Epithelial cell of umbilical artery (primary cell): ENCODE measurements at places on chromosomes 3 and 15. TPM values are rescaled to one million over a fixed set of nuclear protein-coding genes. Genes with fewer than 3 reads are reported as not detected.

Gene LMAN1L
- not detected in 2 replicates for total RNA-seq

Gene MORC1
- not detected in 2 replicates for total RNA-seq

Gene TUSC7
- under 0.01 TPM in 1 of 2 replicates, not detected in the other for total RNA-seq

Gene UMPS
- 48.2 and 48.7 TPM in 2 replicates for total RNA-seq

Gene OIP5
- 9.7 and 12.2 TPM in 2 replicates for total RNA-seq

Gene HEG1
- total RNA-seq: 27.9 and 51.2 TPM in 2 replicates

Gene PTPRG
- total RNA-seq: 20.1 and 25.3 TPM in 2 replicates
